Amniotic epithelial cell (primary cell): ENCODE measurements at places on chromosomes 6 and 20.

DNA sequence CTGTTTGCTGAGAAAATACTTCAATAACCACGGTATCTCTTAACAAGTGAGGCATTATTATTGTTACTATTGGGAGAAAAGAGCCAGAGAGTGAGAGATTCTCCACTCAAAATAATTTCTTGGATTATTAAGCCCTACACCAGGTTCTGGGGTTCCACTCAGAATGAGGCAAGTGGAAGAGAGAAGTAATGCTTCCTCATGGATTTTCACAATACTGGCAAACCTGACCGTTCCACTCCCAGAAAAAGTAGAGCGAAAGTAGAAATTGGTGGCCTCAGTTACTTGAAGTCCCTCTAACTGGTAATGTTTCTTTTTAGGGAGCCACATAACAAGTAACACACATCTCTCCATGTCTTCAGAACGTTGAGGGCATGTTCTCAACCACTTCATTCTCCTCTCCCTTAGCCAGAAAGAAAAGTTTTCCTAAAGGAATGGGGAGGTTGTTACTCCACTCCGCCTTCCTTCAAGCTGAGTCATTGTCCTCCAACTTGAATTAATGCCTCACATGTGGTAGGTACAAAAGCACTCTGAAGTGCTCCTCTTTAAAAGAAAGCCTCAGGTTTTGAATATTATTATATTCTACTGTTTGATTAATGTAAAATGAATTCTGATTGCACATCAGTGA, 1.9 kb downstream of the BAG2 start:
- DNase-seq: peak; percentile 84

GRCh38 chr6:149723771-149724417, 6.0 kb upstream of the LATS1 start:
- DNase-seq: peak; percentile 85

GRCh38 chr6:137043710-137044365, 927 bp downstream of the IL20RA start:
- DNase-seq: peak; percentile 21

DNA sequence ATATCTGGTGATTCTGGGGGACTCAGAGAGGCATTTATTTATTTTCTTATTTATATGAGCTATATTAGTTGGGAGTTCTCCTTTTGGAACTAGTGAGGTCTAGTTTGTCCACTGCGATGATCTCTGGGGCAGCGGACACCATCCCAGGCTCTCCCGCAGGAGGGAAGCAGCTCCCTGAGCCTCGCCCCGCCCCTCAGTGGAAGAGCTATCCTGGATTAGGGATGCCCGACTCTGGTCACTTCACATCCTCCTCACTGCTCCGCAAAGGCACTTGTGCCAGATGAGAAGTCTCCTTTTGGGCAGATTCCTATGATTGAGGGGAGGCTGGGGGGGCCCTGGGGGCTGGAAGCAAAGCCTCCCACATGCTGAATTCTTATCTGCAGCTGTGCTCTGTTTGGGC, 3.6 kb upstream of the MAS1 start:
- DNase-seq: no peak

DNA sequence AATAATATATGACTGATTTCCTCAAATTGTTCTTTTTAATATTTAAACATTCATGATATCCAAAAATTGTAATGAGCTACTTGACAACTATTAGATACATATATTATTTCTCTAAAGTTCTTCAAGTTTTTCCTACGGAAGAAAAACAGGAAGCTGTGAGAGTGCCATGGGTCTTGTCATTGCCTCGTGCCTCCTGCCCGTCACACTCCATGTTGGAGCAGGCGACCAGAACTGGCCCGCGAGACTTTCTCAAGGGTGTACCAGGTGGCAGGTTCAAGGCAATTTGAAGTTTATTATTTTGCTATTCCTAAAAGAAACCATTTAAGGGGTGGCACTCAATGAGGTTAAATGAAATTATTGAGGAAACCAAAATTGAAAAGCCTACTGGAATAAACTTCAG, 337.2 kb downstream of the HACE1 start:
- no peak for DNase-seq

GRCh38 chr6:80523531-80523997, 417.1 kb downstream of the BCKDHB start:
- peak; percentile 46 for DNase-seq

DNA sequence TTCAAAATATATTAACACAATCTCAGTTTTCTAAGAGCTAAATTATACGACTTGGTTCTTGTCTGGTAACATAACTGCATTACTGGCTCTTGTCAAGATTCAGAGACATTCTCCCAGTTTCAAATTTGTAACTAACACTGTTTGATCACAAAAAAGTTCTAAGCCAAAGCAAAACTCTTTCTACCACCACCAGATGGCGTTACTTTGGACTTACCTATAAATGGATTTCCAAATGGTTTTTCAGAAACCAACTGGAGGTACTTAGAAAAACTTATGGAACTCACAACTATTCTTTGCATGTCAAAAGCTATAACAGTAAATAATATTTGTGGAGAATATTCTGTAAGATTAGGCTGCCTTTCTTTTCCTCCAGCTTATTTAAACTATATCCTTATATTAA, 34.2 kb upstream of the GFRAL start:
- peak; percentile 34 for DNase-seq

DNA sequence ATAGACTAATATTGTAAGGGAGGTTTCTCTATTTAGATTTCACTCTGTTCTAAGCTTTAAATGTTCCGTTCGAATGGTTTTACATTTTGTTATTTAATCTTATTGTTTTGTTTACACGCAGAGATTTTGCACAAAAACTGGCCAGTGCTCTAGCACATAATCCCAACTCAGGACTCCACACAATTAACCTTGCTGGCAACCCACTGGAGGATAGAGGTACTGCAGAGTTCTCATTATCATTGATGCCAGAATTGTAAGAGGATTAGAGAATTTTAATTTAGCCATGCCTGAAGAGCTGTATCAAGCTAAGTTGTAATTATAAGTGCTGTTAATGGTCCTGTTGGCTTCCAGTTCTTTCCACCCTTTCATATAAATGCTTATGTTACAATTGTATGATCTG, 179.7 kb upstream of the SCGN start:
- no peak for DNase-seq

DNA sequence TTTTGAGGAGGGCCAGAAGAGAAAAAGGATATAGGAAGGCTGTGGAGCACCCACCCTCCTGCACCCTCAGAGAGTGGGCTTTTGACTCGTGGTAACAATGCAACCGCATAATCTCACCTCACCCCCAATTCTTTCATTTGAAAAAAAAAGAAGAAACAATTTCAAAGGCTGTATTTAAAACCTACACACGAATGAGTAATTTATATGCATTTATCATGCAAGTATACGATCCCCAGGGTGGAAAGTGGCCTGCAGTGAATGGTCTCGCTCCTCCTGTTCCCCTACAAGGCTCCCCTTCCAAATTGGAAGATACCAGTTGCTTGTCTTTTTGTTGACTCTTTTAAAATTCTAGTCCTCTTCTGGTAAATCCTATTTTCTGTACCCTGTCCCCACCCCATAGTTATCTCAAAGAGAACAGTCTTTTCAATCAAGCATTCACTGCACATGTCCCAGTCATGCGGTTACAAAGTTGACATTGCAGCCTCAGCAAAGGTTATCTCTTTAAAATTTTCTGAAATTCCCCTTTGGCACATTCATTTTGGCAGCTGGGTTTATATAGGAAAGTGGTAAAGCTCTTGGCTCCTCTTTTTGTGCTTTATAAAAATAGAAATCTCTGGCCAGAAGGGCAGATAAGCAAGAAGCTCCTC, 110.6 kb downstream of the ARID1B start:
- DNase-seq: no peak

DNA sequence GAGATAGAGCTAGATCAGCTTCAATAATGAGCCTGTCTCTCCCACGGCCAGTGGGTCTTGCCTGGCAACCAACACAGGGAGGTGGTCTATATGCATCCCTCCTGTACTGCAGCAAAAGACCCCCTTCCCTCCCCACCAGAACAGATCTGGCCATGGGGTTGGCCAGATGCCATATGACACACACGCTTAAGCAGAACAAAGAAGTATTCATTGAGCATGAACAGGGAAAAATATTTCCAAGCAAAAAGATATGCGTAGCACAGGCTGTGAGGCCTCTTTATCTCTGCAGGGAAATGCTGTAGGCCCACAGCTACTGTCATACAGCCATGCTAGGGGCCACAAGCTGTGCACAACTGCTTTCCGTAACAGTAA, 73.4 kb upstream of the NRSN1 start:
- no peak for DNase-seq

DNA sequence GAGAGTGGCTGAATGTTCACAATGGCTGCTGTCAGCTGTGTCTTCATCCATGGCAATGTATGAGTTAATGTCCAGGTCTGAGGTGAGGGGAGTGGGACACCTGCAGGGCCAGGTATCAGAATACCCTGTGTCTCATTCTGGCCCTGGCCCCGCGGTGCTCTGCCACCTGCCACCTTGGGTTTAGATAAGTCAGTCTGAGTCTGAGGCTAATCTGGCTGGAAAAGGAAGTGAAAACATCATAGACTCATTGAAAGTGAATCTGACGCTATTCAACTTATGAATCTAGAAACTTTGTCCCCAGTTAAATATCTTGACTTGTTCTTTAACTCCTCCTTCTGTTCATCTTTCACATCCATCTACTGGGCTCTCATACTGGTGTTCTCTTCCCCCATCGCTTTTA, 267.1 kb upstream of the JAG1 start:
- no peak for DNase-seq

DNA sequence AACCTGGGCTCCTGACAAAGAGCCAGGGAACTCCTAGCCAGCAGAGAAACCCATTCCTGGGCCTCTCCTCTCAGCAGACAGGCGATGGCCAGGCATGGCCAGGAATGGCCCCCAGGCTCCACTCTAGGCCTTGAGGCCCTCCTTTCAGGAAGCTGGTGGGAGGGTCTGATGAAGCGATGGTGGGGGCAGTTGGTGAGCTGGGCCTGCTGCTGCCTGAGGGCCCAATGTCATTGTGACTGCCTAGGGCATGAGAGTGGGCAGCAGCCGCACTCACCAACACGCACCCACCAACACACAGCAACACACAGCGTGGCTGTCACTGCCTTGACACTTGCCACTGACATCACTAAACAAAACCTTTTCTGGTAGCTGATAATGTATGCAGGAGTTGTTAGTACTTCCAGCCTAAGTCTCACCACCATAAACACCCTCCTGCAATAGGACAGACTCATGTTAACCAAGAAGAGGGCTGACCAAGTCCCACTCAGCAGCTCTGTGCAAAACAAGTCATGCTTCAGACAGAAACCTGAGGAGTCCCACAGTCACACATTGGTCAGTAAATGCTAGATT, 69.3 kb downstream of the ABHD12 start:
- DNase-seq: no peak

DNA sequence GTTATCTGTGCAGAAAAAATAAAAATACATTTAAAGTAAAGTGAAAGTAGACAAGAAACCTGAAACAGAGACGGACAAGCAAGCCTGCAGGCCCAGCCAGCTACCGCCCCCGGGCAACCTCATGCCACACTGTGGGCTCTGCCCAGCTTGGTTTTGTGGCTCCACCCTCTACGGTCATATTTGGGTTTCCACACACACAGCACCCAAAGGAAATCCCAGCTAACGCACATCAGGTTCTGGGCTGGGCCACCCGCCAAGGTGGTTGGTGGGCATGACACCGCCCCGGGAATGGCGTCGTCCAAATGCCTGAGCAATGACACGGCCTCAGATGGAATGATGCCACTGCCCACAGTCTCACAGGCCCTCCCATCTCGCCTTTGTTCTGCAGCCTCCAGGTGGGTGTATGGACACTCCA, 22.9 kb downstream of the FAM110A start:
- DNase-seq: peak; percentile 71

- DNase-seq: peak; percentile 86
These were observed 164.8 kb upstream of the BMP5 start for GRCh38 chr6:56040223-56040622.

DNA sequence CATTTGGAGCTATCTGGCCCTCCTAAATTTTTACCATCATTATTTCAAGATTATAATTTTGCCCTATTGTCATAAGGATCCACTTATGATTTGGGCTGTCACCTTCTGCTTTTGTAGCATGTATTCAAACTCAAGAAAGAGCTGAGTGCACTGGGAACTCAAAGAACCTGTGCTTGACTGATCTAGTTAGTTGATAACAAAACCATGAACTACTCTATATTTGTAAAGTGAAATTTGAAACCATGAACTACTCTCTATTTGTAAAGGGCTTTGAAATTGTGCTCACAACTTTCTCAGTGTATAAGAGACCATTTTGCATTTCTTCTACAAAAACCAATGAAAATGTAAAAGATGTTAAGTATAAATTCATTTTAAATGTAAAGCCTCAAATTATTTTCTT, 77.5 kb upstream of the POPDC3 start:
- no peak for DNase-seq

DNA sequence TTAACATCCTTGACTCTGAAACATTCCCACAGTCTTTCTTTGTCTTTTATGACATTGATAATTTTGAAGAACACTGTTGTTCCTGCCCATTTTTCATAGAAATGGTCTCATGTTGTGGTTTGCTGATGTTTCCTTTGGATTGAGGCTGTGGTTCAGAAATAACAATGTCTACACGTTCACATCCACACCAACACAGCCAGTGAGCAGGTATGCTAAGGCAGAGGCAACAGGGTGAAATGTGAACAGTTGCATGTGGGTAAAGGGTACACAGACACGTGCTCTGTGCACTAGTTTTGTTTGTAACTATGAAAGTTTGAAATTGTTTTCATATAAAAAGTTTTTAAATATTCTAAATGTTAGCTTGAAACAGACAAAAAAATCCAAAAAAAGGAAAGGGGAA, 78.4 kb downstream of the GINS1 start:
- DNase-seq: no peak

- DNase-seq: peak; percentile 51
These were observed 184.9 kb downstream of the GPX5 start for GRCh38 chr6:28710466-28711191.
